ENCODE measurements at places on chromosomes 11 and 22.
A peak's percentile ranks its signal among the peaks of the same experiment; 100 is the strongest.

GRCh38 chr22:20966883-20967696 lies at the start of gene AIFM3:
AIFM3 (plus strand) TSS chr22:20967255; CDS start chr22:20967945, 690 bp downstream.
- DNase-seq: no peak

GRCh38 chr11:112748713-112749543 lies 212.3 kb upstream of the NCAM1 start:
- no peak for DNase-seq

- no peak for DNase-seq
Observed at GRCh38 chr11:113182288-113182687, 132.1 kb upstream of the TTC12 start.

GRCh38 chr11:66680966-66681645 lies 3.4 kb upstream of the RBM4B start:
- DNase-seq: no peak

DNA sequence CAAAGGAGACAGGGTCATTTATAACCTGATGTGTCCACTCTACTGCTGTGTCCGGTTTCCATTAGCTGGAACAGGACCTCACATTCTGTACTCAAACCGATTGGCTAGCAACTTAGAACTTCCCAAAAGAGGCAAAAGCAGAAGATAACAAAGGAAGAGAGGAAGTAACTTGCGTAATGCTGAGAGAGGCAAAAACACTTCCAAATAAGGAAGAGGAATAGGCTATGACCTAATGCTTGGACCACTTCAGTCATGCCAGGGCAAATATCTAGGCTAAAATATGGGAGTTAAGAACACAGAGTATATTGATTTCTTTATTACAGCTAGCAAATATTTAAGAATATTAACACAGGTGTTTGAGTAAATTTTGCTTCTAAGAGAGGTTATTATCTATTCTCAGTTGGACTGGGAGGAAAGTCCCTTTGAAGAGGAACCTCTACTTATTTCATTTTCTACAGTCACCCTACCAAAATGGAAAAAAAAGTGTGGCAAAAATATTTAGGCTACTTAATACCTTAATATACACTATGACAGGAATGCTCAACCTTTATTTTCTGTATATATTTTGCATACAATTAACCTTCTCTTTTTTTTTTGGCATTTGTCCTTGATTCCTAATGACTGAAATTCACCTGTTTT lies 499.8 kb upstream of the CHORDC1 start:
- no peak for DNase-seq

DNA sequence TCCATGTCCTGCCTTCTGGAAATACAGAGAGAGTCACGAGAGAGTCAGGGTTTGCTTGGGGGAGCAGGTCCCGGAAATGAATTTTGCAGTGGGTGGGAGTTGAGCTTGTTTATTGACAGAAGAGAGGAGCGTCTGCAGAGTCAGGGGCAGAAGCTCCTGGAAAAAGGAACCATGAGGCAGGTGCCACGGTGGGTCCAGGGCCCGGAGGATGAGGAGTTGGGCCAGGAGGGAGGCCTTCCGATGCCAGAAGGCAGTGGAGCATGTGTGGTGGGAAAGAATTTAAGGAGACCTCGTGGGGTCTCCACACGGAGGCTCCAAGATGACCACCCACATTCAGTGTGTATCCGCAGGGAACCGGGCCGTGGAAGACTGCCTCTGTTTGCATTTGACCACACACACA lies 461.2 kb downstream of the BRD1 start:
- DNase-seq: no peak

GRCh38 chr22:44133161-44133560 lies 47.6 kb upstream of the PARVG start:
- DNase-seq: no peak

- no peak for DNase-seq
Observed at GRCh38 chr11:105911454-105911853, 110.6 kb downstream of the MSANTD4 start.

- no peak for DNase-seq
Observed at GRCh38 chr11:70244698-70245097, 25.8 kb upstream of the PPFIA1 start.

DNA sequence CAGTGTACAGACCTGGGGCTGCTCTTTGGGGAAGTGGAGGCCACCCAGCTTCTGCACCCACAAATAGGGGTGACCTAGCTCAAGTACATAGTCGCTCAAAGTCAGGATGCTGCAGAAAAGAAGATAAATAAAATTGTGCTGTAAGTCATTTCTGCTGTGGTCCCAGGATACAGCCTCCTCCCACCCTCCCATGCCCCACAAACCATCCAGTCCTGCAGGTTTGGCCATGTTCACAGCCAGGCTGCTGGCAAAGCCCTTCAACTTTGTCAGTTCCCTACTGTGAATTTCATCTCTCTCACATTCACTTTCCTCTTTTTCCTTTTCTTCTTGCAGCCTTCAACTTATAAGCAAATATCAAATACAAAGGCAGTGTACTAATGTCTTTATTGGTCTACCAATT lies 33.6 kb downstream of the THOC5 start:
- DNase-seq: no peak

- no peak for DNase-seq
Observed at GRCh38 chr11:85539740-85540139, 87.4 kb downstream of the DLG2 start.

DNA sequence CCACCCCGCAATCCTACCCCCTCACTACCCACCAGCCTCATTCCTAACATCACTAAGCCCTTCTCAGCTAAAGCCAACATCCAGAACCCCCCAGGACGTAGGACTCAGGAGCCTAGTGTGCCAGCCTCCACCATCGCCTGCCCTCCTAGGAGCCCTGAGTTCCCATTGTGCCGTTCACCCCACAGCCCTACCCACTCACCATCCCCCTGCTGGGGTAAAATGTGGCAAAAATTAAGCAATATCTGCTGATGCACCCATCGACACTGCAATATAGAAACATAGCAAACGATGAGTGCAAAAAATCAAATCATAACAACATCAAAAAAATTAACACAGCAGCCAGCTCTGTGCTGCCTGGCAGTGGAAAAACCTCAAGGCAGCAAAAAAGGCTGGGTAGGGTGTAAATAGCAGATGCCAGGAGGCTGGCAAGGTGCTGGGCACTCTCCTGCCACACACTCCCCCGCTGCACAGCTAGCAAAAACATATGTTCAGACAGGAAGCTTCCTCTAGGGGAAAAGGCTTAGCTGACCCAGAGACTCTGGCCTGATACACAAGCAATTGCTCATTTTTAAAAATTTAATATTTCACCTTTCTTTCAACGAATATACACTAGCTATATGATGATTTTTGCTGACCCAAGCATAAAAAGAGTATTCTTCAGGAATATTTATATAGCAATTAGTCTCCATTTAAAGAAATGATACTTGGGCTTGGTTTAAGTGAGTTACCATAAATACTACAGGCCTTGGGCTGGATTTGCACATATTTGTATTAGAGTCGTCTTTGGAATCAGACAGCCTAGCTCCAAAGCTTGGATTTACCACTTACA lies 33.8 kb downstream of the PRDM10 start:
- no peak for DNase-seq

DNA sequence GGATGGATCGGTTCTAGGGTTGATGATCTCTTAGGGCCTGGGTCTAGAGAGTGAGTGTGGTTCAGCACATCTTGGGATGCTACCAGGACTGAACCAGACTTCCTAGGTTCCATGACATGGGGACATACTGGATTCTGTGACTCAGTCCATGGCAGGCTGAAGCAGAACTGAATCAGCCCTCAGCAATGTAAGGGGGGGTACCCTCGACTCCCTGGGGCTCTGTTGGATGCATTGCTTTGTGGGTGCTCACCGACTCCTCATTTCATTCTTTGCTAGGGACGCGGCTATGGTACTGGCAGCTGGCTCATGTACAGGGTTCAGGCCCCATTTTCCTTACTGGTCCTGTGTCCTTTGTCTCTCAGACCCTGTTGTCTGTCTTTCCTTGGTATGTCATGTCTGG lies 733 bp upstream of the GRAMD1B start:
- no peak for DNase-seq

GRCh38 chr11:130315354-130315970 lies 745 bp upstream of the ZBTB44 start:
- DNase-seq: peak; percentile 25

GRCh38 chr22:50376085-50376651 lies 33.0 kb downstream of the PPP6R2 start:
- DNase-seq: no peak

DNA sequence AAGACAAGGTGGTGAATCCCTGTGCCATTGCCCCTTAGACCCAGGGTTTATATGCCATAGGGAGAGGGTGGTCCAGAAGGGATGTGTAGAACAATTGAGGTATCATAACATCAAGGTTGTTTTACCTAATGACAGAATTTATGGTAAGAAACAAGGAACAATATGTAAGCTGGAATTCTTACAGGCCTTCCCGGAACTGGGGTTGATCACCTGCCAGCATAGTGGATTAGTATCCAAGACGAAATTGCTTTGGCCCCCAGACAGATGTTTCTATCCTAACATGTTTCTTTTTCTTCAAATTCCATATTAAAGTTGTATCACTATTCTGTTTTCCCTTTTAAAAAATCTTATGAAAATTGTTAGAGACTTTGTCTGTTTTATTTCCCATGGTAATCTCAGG lies 343.8 kb upstream of the ANO3 start:
- no peak for DNase-seq

DNA sequence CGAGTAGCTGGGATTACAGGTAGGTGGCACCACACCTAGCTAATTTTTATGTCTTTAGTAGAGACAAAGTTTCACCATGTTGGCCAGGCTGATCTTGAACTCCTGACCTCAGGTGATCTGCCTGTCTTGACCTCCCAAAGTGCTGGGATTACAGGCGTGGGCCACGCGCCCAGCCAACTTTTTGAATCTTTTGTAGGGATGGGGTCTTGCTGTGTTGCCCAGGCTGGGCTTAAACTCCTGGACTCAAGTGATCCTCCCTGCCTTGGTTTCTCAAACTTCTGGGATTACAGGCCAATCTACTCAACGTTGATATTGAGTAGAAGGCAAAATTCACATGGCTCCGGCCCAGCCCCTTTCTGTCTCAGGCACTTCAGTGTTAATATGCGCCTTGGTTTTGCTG lies 93.9 kb downstream of the MED15 start:
- DNase-seq: no peak

GRCh38 chr11:125950696-125951651 lies 5.1 kb downstream of the VSIG10L2 start:
- no peak for DNase-seq

DNA sequence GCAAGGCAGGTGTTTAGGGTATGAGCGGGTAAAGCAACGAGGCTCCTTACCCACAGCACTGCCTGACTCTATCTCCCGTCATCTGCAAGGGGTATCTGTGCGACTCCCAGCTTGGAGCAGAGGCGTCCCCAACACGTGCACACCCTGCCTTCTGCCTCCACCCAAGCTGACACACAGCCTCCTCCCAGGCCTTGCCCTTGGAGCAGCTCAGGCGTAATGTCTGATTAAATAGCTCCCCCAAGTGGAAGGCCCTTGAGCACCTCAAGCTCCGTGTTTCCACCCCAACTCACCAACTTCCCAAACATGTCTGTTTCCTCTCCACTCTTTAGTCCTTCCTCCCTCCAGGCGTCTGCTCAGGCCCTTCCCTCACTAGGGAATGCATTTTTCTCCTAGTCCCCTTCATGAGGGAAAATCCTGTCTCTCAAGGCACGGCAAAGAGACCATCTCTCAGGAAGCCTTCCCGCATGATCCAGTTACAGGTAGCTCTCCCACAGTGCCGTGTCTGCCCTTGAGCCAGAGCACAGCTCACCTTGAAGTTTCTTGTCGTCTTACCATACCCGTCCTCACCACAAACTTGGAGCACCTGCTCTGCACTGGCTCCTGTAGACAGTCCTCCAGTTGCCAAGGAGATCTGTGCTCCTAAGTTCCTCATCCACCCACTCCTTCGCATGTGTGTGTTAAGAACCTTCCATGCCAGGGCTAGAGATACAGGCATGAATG lies 15.8 kb downstream of the CYB5R2 start:
- DNase-seq: no peak

DNA sequence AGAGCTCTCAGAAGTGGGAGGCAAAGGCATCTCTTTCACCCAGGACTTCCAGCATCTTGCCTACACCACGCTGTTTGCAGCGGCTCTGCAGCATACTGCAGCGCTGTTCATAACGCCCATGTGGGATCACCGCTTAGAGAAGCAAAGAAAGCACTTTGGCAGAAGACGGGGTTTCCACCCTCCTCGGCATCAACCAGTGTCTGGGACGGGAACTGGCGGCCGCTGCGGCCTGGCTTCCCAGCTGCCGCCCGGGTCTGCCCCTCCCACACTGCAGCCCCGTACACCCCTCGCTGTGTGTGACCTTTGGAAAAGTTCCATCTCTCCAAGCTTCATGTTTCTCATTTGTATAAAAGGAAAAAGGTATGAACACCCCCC lies 545 bp upstream of the TIRAP start:
- DNase-seq: peak; percentile 14

DNA sequence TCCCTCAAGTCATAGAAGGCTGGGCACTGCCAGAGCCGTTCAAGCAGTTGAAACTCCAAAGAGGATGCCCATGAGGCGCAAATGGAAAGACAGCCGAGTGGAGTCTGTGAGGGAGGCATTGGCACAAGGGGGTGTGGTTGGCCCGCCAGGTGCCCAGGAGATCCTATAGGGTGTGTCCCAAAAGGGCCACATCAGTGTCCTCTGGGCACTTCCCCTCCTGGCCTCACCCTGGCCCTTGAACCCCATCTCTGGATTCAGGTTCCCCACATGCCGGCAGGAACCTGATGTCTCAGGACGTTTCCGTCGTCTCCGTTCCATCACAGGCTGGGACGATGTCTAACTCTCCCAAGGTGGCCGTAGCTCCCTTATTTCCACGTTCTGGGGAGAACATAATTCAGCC lies 54.3 kb downstream of the SBF1 start:
- DNase-seq: no peak

- DNase-seq: no peak
Observed at GRCh38 chr11:73308961-73309919, 1.2 kb downstream of the ARHGEF17 start.

- no peak for DNase-seq
Observed at GRCh38 chr11:122173587-122173986, 57.6 kb upstream of the BLID start.

DNA sequence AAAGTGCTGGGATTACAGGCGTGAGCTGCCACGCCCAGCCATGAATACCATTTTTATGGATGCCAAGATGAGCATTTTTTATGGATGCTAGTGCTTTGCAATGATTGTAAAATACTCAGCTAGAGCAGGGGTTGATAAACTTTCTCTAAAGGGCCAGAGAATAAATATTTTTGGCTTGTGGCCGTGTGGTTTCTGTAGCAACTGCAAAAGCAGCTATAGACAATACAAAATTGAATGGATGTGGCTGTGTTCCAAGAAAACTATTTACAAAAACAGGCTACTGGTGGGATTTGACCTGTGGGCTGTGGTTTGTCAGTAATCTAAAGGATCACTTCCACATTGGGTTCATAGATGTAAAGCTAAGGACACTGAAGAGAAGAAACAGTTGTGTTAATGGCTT lies 56.0 kb downstream of the COMMD9 start:
- DNase-seq: no peak

Data from stimulated activated CD4-positive, alpha-beta T cell treated with anti-CD3 and anti-CD28 coated beads, Interleukin-15, amount 100 ng/mL, for 1 hour (primary cell).